ENCODE measurements at places on chromosomes 11 and 22.

- DNase-seq, result no peak
Observed at GRCh38 chr11:134202661-134203060, 21.1 kb downstream of the NCAPD3 start.

GRCh38 chr11:132042296-132042695 lies 671.9 kb downstream of the NTM start:
- no peak for DNase-seq

DNA sequence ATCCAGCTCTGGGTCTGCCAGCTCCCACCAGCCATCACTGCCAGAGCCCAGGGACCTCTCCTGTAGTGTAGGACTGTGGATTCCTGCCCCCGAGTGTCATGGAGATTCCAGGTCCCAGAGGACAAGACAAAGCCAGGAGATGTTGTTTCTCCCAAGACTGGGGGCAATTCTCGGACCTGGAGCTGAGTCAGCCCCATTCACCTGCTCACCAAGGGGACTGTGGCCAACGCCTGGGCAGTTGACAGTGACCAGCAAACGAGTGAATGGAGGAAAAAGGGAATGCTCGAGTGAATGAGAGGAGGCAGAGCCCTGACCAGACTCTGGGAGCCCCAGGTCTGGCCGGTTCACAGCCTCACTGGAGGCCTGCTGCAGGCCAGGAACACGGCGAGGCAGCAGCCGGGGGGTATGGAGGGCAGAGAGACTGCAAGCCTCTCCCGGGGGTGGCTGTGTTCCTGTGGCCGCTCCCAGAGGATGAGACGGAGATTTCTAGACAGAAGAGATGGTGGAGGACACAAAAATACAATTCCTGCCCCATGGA lies 61.3 kb upstream of the PRR5 start:
- no peak for DNase-seq

- DNase-seq, result no peak
Observed at GRCh38 chr11:50220651-50221050, 188.0 kb downstream of the OR4C45 start.

DNA sequence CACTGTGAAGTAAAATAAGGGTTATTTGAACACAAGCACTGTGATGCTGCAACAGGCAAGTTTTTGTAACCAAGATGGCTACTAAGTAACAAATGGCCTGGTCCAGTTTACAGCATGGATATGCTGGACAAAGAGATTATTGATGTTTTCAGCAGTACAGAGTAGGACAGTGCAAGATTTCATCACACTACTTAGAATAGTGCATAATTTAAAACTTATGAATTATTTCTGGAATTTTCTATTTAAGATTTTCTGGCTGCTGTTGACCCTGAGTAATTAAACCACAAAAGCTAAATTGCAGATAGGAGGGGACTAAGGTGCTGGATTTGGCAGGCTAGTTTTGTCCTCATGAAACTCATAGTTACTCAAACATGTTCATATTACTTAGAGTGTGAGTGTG lies 33.1 kb downstream of the CEP295 start:
- DNase-seq, result no peak

DNA sequence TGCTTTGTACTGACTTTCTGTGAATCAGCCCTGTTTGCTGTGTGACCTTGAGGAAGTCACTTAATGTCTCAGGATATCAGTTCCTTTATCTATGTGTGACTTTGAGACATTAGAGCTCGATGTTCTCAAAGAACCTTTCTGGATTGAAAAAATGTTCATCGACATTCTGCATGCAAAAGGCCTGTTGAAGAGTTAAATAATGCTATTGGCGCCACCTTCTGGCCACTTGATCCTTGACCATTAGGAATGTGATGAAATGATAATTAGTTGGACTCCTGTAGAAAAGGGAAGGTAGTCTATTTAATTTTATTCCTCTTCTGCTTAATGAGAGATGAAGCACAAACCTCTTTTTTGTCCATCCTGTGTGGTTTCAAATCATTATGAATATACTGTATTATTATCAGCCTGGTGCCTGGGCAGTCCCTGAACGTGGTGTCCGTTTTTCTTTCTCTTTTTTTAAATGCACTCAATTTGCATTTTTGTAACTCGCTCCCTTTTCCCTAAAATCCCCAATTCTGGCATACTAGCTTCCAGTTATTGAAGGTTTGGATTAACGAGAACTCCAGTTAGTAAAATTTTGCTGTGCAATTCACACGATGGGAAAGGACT lies 20.7 kb downstream of the ELF5 start:
- DNase-seq, result peak; percentile 61
